ENCODE measurements at places on chromosomes 5 and 9. TPM values are rescaled to one million over a fixed set of nuclear protein-coding genes. Genes with fewer than 3 reads are reported as not detected.

Gene SLIT3
- 2.9 TPM for total RNA-seq

Gene SPINK4
- not detected for total RNA-seq

Gene ARSI
- not detected for total RNA-seq

Gene GABRA6
- total RNA-seq = not detected

GRCh38 chr5:142317753-142318152 lies 7.1 kb downstream of the SPRY4 start:
- DNase-seq = no peak
- peak overlapping the region; percentile 52 for H3K27ac ChIP-seq
- no peaks in the 10 kb centered on the region for H3K36me3 ChIP-seq
- H3K27me3 ChIP-seq = peaks cover 22% of the 10 kb centered on the region
- no peak overlapping the region for H3K4me3 ChIP-seq
- peaks cover 45% of the 10 kb centered on the region for H3K4me1 ChIP-seq

GRCh38 chr5:151139015-151139414 lies 18.6 kb downstream of the ANXA6 start:
- peaks cover 54% of the 10 kb centered on the region for H3K36me3 ChIP-seq
- H3K27me3 ChIP-seq = no peaks in the 10 kb centered on the region
- no peak for DNase-seq
- H3K27ac ChIP-seq = no peak overlapping the region

GRCh38 chr5:6790346-6790865 lies 77.2 kb downstream of the TENT4A start:
- no peaks in the 10 kb centered on the region for H3K27me3 ChIP-seq
- H3K36me3 ChIP-seq = no peaks in the 10 kb centered on the region
- no peak overlapping the region for H3K27ac ChIP-seq
- H3K4me3 ChIP-seq = no peak overlapping the region
- no peaks in the 10 kb centered on the region for H3K4me1 ChIP-seq

All from gastrocnemius medialis (tissue), 4 donors.